ENCODE measurements at places on chromosomes 4 and X. TPM values are rescaled to one million over a fixed set of nuclear protein-coding genes. Genes with fewer than 3 reads are reported as not detected.

The AREG gene
- total RNA-seq = not detected

The UCP1 gene
- not detected for total RNA-seq

The TEX13B gene
- total RNA-seq = not detected

The ARMCX4 gene
- 4.2 TPM for total RNA-seq

The ZNF732 gene
- total RNA-seq = not detected

The PHEX gene
- 0.73 TPM for total RNA-seq

The FGB gene
- not detected for total RNA-seq

The SLC4A4 gene
- 0.05 TPM for total RNA-seq

The ADH1B gene
- not detected for total RNA-seq

GRCh38 chr4:157012296-157012695, 40.7 kb upstream of the PDGFC start:
- H3K27me3 ChIP-seq = no peaks in the 10 kb centered on the region
- no peak overlapping the region for H3K4me3 ChIP-seq
- no peak overlapping the region for H3K27ac ChIP-seq
- H3K4me1 ChIP-seq = no peaks in the 10 kb centered on the region

GRCh38 chr4:3263876-3264193, 14.9 kb downstream of the MSANTD1 start:
- peak; percentile 0 for DNase-seq
- no peaks in the 10 kb centered on the region for H3K4me1 ChIP-seq
- H3K4me3 ChIP-seq = no peak overlapping the region
- H3K27me3 ChIP-seq = no peaks in the 10 kb centered on the region
- no peaks in the 10 kb centered on the region for H3K36me3 ChIP-seq

DNA sequence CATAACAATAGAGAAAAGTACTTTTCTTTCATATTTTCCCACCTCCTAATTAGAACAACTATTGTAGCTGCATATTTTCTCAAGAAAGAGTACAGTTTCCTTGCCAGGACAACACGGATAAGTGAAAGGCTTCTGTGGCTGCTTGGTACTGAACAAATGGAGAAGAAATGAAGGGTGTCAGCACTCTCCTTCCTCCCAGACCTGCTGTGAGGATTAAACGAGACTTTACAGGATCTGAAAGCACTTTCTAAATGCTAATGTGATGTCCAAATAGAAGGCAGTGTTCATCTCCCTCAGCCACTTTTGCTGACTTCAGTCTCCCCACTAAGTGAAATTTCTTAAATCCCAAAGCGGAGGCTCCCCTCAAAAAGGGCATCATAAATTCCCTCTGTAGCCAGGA, 13.9 kb downstream of the NIPAL1 start:
- no peak for DNase-seq
- no peaks in the 10 kb centered on the region for H3K4me1 ChIP-seq
- H3K27me3 ChIP-seq = no peaks in the 10 kb centered on the region
- no peaks in the 10 kb centered on the region for H3K36me3 ChIP-seq

DNA sequence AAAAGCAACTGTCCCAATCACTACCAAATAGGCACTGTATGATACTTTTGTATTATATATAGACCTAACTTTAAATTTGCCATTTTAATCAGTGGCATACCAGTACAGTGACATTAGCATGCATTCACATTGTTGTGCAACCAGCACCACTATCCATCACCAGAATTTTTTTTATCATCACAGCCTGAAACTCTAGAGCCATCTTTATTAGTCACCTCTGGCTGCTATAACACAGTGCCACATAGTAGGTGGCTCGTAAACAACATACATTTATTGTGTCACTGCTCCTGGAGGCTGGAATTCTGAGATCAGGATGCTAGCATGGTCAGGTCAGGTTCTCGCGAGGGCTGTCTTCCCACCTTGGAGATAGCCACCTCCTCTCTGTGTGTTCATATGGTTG, 188.4 kb upstream of the GALNT7 start:
- 0 out of 2 replicates have a peak, but pooled peaks cover 4% of the 10 kb centered on the region for H3K4me1 ChIP-seq
- H3K36me3 ChIP-seq = no peaks in the 10 kb centered on the region
- no peak overlapping the region for H3K4me3 ChIP-seq
- H3K27me3 ChIP-seq = no peaks in the 10 kb centered on the region
- no peak overlapping the region for H3K27ac ChIP-seq
- no peak for DNase-seq

- no peaks in the 10 kb centered on the region for H3K27me3 ChIP-seq
- H3K4me1 ChIP-seq = no peaks in the 10 kb centered on the region
- no peaks in the 10 kb centered on the region for H3K36me3 ChIP-seq
- H3K27ac ChIP-seq = no peak overlapping the region
- DNase-seq = no peak
- no peak overlapping the region for H3K4me3 ChIP-seq
Observed at GRCh38 chr4:60989141-60989540, 211.0 kb upstream of the ADGRL3 start.

DNA sequence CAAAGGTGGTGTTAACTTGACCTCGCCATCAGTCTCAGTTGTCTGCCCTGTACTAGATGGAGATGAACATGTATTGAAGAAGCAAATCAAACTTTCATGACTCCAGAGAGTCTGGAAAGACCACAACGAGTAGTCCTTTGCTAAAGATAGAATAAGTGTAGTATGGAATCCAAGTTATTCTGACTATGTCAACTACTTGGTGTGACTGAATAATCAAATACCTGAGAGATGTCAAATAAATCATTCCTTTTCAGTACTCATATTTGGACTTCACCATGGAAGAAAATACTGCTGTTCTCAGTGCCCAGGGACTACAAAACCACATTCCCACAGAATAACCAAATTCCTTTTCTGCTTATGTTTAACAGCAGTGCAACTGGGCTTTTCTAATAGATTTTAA, 161.2 kb upstream of the SPRY1 start:
- H3K4me3 ChIP-seq = no peak overlapping the region
- H3K4me1 ChIP-seq = no peaks in the 10 kb centered on the region
- H3K36me3 ChIP-seq = peaks cover 4% of the 10 kb centered on the region
- no peak overlapping the region for H3K27ac ChIP-seq
- DNase-seq = no peak

- H3K4me1 ChIP-seq = no peaks in the 10 kb centered on the region
- no peak overlapping the region for H3K4me3 ChIP-seq
- H3K36me3 ChIP-seq = no peaks in the 10 kb centered on the region
- no peak overlapping the region for H3K27ac ChIP-seq
- no peaks in the 10 kb centered on the region for H3K27me3 ChIP-seq
Observed at GRCh38 chr4:124044330-124044729, 647.7 kb downstream of the SPRY1 start.

- peak overlapping the region; percentile 98 for H3K4me3 ChIP-seq
- H3K4me1 ChIP-seq = peaks cover 13% of the 10 kb centered on the region
- 0 out of 2 replicates have a peak, but pooled peaks cover 2% of the 10 kb centered on the region for H3K36me3 ChIP-seq
- no peak for DNase-seq
- H3K27ac ChIP-seq = peak overlapping the region; percentile 98
Observed at GRCh38 chr4:153465140-153465539, 1.0 kb upstream of the TMEM131L start.

GRCh38 chrX:31367816-31368215, 296.0 kb upstream of the FTHL17 start:
- no peaks in the 10 kb centered on the region for H3K36me3 ChIP-seq
- no peaks in the 10 kb centered on the region for H3K27me3 ChIP-seq
- H3K4me1 ChIP-seq = no peaks in the 10 kb centered on the region
- H3K27ac ChIP-seq = no peak overlapping the region
- no peak for DNase-seq

- no peak overlapping the region for H3K4me3 ChIP-seq
- no peaks in the 10 kb centered on the region for H3K27me3 ChIP-seq
- no peaks in the 10 kb centered on the region for H3K4me1 ChIP-seq
- H3K27ac ChIP-seq = no peak overlapping the region
- no peak for DNase-seq
Observed at GRCh38 chrX:40843643-40844042, 108.3 kb upstream of the MED14 start.

- H3K4me3 ChIP-seq = no peak overlapping the region
- no peak for DNase-seq
- no peaks in the 10 kb centered on the region for H3K27me3 ChIP-seq
Observed at GRCh38 chr4:121011780-121012340, 60.5 kb downstream of the NDNF start.

DNA sequence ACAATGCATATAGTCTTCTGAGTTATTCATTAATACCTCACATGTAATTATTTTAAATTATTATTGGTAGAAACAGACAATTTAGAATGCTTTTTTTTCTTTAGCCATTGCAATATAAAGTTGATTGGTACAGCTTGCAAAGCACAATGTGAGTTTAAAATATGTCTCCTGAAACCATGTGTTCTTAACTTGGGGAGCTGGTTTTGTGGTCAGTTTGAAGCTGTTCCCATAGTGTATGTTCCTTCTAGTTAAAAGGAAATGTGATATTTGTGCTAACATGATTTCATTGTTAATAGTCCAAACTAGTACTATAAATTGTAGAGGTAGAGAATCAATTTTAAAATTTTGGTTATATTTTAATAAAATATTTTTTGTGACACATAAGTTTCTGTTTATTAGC, 247.2 kb downstream of the BMPR1B start:
- DNase-seq = no peak
- H3K4me1 ChIP-seq = no peaks in the 10 kb centered on the region
- H3K27ac ChIP-seq = no peak overlapping the region
- H3K27me3 ChIP-seq = no peaks in the 10 kb centered on the region
- no peak overlapping the region for H3K4me3 ChIP-seq
- H3K36me3 ChIP-seq = no peaks in the 10 kb centered on the region

GRCh38 chr4:169079942-169080827, 70.1 kb upstream of the CBR4 start:
- H3K36me3 ChIP-seq = no peaks in the 10 kb centered on the region
- peak; percentile 83 for DNase-seq
- H3K27ac ChIP-seq = peak overlapping the region; percentile 93
- H3K27me3 ChIP-seq = no peaks in the 10 kb centered on the region
- H3K4me3 ChIP-seq = peak overlapping the region; percentile 54

GRCh38 chrX:150363561-150364346, 637 bp downstream of the MAMLD1 start:
- peak; percentile 65 for DNase-seq
- H3K36me3 ChIP-seq = no peaks in the 10 kb centered on the region
- no peaks in the 10 kb centered on the region for H3K4me1 ChIP-seq
- peak overlapping the region; percentile 67 for H3K4me3 ChIP-seq
- no peaks in the 10 kb centered on the region for H3K27me3 ChIP-seq

GRCh38 chr4:180641495-180641894, 1601.7 kb upstream of the TENM3 start:
- H3K4me3 ChIP-seq = no peak overlapping the region
- DNase-seq = no peak
- no peaks in the 10 kb centered on the region for H3K36me3 ChIP-seq
- no peak overlapping the region for H3K27ac ChIP-seq
- no peaks in the 10 kb centered on the region for H3K27me3 ChIP-seq

DNA sequence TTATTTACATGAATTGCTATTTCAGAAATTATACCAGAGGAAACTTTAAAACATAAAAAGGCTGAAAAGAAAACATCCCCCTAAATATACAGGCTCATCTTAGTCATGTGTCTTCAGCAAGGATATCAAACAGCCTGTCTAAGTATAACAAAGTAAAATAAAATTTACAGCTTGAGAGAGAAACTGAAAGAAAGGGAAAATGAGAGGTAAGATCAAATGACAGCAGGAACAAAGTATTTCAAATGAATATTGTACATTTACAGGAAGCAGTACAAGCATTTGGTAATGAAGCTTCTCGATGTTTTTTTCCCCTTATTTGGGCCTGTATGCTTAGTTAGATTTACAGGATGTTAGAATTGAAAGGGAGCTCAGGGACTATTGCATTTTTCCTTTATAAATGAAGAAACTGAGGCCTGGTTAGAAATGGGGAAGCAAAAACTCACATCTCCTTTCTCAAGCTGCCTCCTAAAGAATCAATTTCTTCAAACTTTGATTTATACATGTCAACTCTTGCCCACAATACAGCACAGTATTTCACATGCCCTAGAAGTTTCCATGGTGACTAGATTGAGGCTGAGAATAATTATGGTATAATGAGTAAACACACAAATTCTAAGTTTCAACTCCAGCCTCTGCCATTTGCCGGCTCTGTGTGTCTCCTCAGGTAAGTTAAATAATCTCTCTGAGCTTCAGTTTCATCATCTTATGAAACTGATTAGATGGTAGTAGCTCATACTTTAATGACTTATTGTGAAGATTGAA, 29.3 kb downstream of the DAPP1 start:
- no peaks in the 10 kb centered on the region for H3K27me3 ChIP-seq
- H3K4me1 ChIP-seq = no peaks in the 10 kb centered on the region
- no peak for DNase-seq
- no peaks in the 10 kb centered on the region for H3K36me3 ChIP-seq
- H3K4me3 ChIP-seq = no peak overlapping the region

- no peaks in the 10 kb centered on the region for H3K4me1 ChIP-seq
- no peaks in the 10 kb centered on the region for H3K36me3 ChIP-seq
- H3K27ac ChIP-seq = no peak overlapping the region
- no peak for DNase-seq
- 0 out of 2 replicates have a peak, but pooled peaks cover 3% of the 10 kb centered on the region for H3K27me3 ChIP-seq
- no peak overlapping the region for H3K4me3 ChIP-seq
Observed at GRCh38 chr4:46508216-46508615, 118.3 kb upstream of the GABRA2 start.

- no peak for DNase-seq
- no peaks in the 10 kb centered on the region for H3K4me1 ChIP-seq
- no peak overlapping the region for H3K27ac ChIP-seq
- peaks cover 80% of the 10 kb centered on the region for H3K36me3 ChIP-seq
- no peaks in the 10 kb centered on the region for H3K27me3 ChIP-seq
Observed at GRCh38 chr4:88060431-88060830, 53.0 kb downstream of the PKD2 start.

- no peak overlapping the region for H3K4me3 ChIP-seq
- H3K4me1 ChIP-seq = no peaks in the 10 kb centered on the region
- no peaks in the 10 kb centered on the region for H3K36me3 ChIP-seq
- H3K27ac ChIP-seq = no peak overlapping the region
- H3K27me3 ChIP-seq = no peaks in the 10 kb centered on the region
Observed at GRCh38 chr4:98204236-98204553, 57.0 kb upstream of the RAP1GDS1 start.

- no peaks in the 10 kb centered on the region for H3K4me1 ChIP-seq
- H3K27me3 ChIP-seq = no peaks in the 10 kb centered on the region
- H3K27ac ChIP-seq = no peak overlapping the region
- H3K36me3 ChIP-seq = no peaks in the 10 kb centered on the region
Observed at GRCh38 chr4:155789391-155789790, 30.6 kb downstream of the GUCY1B1 start.

DNA sequence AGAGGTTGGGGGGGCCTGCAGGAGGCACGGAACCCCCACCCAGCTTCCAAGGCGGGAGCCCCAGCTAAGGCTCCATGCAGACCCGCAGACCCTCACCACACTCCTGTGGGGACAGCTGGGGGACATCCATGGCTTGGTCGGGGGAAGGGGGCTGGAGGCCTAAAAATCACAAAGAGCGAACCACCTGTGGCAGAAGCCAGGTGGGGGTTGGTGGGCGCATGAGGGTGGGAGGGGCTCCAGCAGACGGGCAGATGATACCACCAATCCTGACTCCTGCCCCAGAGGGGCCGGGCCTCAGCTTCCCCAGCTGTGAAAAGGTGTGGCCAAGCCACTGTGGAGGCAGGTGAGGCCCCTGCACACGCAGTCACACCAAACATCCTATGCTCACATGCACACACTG, 111.6 kb downstream of the FAM53A start:
- H3K36me3 ChIP-seq = no peaks in the 10 kb centered on the region
- H3K4me3 ChIP-seq = no peak overlapping the region
- H3K27ac ChIP-seq = no peak overlapping the region
- H3K27me3 ChIP-seq = peaks cover 4% of the 10 kb centered on the region
- no peaks in the 10 kb centered on the region for H3K4me1 ChIP-seq
